ENCODE measurements at places on chromosomes 16 and 17. TPM values are rescaled to one million over a fixed set of nuclear protein-coding genes. Genes with fewer than 3 reads are reported as not detected.

MYO15A gene
- 0.17 TPM for total RNA-seq

PDIA2 gene
- total RNA-seq, result 0.11 TPM

KRT33B gene
- total RNA-seq, result not detected

HBA1 gene
- not detected for total RNA-seq

ABCC11 gene
- not detected for total RNA-seq

KRTAP9-2 gene
- not detected for total RNA-seq

PAGR1 gene
- total RNA-seq, result 15.6 TPM

PRAC1 gene
- not detected for total RNA-seq

TMC8 gene
- 0.17 TPM for total RNA-seq

PLLP gene
- 3.5 TPM for total RNA-seq

BRICD5 gene
- 1.1 TPM for total RNA-seq

WSCD1 gene
- 12.7 TPM for total RNA-seq

TNRC6C gene
- total RNA-seq, result 8.6 TPM

RND2 gene
- total RNA-seq, result 0.09 TPM

CDRT15L2 gene
- total RNA-seq, result not detected

NOD2 gene
- 0.34 TPM for total RNA-seq
